ENCODE measurements at places on chromosomes 2 and 18. TPM values are rescaled to one million over a fixed set of nuclear protein-coding genes. Genes with fewer than 3 reads are reported as not detected.

RAB27B gene
- total RNA-seq = 1.3 TPM

DNA sequence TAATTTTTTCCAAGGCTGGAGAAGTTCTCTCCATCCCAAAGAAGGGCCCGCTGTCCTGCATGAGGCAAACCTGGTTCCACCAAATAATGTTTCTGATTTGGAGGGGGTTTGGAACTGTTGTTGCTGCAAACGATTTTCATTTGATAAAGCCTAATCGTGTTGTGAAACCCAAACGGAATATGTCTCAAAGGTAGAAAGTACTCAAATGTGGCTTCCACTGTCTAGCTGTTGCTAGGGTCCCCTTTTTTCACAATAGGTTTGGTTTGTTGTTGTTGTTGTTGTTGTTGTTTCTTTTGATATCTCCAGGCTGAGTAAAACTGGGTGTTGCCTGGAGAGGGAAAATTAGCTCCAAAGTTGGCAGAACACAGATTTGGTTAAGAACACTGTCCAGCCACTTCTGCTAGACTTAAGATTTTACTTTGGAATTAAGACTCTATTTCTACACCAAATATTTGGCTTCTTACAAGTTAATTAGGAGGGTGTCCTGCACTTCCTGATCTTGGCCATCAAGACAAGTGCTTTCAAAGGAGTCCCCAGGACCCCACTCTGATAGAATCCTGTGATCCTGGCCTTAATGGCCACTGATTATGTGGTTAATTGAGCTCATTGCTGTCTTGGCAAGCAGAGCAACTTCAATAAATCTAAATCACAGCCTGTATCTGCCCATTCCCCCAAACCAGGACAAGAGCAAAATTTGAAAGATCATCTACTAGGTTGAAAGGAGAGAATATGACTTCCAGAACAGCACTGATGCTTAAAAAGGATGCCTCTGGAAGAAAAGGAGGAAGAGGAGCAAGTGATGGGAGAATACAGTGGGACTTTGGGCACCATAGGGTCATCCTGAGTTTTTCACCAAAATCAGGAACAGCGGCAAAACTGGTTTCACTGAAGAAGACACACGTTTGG is 3.3 kb upstream of the HOXD13 start:
- peaks cover 15% of the 10 kb centered on the region for H3K4me1 ChIP-seq
- H3K4me3 ChIP-seq = no peak overlapping the region
- no peak overlapping the region for H3K27ac ChIP-seq
- H3K27me3 ChIP-seq = peaks cover 94% of the 10 kb centered on the region
- H3K36me3 ChIP-seq = no peaks in the 10 kb centered on the region

B3GNT7 gene
- total RNA-seq = 7.0 TPM

GRCh38 chr2:64852771-64853241 is 136.4 kb upstream of the SLC1A4 start:
- no peak overlapping the region for H3K27ac ChIP-seq
- H3K4me3 ChIP-seq = no peak overlapping the region
- H3K27me3 ChIP-seq = no peaks in the 10 kb centered on the region
- no peaks in the 10 kb centered on the region for H3K36me3 ChIP-seq
- no peak for DNase-seq
